ENCODE measurements at places on chromosomes 7 and 10.

GRCh38 chr7:96055717-96056116 lies 266.2 kb downstream of the SLC25A13 start:
- no peak for DNase-seq

- DNase-seq: no peak
These were observed 60.7 kb downstream of the ZMIZ1 start for GRCh38 chr10:79129361-79129997.

DNA sequence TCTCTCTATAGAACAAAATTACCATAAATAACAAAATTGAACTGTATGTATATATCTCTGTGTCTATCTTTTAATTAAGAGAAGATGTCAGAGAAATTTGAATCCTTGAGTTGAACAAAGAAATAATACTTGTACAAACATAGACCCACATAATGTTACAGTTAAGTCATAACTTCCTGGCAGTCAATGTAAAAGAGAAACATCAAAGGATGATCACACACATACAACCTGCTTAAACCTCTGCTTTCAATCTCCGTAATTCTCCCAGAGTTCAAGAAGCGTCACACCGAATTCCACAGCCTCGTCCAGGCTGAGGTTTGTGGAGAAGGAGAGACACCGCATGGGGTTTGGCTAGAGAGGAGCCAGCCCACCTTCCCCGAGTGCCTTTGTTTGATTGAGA lies 40.1 kb upstream of the LRRC4 start:
- no peak for DNase-seq

DNA sequence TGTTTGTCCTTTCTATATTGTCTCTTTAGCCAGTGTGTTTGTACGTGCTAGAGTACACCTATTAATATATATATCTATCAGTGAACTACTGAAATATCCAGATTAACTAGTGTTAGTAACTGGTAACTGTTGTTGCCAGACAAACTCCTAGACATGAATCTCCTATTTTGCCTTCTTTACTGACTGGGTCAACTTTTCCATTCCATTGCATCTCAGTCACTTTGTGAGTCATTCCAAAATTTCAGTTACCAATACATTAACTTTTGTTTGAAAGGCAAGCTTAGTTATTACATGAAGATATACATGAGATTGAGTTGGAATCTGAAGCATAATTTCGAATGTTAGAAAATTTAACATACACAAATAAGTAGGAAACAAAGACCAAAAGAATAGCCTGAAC lies 51.4 kb downstream of the BTAF1 start:
- DNase-seq: no peak

- DNase-seq: no peak
These were observed 957.4 kb upstream of the LRRTM3 start for GRCh38 chr10:65968437-65968836.

DNA sequence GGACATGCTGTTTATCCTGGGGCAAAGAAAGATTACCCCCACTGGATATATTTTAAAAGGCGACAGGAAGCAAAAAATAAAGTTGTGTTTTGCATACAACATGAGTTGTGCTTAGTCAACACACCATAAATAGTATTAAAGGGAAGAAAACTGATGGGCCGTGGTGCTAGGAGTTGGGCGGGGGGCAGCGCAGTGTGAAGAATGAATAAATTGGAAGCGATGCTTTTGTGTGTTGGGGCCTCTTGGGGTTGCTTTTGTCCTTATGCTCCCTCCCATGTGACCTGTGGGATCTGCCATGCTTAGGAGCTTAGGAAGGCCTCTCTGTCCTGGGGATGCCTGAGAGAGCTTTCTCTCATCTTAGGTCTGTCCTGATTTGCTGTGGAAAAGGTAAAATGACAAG lies 35.0 kb upstream of the AGR3 start:
- DNase-seq: no peak

DNA sequence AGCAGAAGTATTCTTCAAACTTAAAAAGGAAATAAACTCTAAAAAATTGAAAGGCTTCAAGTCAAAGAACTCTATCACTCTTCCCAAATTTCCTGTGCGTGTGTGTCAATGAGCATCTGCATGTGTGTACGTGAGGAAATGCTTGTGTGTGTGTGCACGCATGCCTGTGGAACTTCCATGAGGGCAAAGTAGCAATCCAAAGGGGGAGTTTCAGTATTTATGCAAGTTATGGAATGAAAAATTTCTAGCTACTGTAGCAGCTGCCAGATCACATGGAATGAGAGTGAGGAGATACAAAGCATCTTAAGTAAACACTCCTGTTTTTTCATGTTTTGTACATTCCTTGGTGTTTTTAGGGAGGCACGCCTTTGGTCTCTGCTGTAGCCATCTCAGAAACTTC lies 152.6 kb downstream of the RAPGEF5 start:
- no peak for DNase-seq

- DNase-seq: no peak
These were observed 388.2 kb downstream of the NEBL start for GRCh38 chr10:20508921-20509320.

GRCh38 chr10:110858297-110858934 lies 13.3 kb upstream of the PDCD4 start:
- peak; percentile 83 for DNase-seq

- no peak for DNase-seq
These were observed 26.4 kb upstream of the ANKRD1 start for GRCh38 chr10:90947030-90947960.

- peak; percentile 45 for DNase-seq
These were observed 14.0 kb upstream of the SLC18A2 start for GRCh38 chr10:117226813-117227451.

- DNase-seq: no peak
These were observed 91.7 kb downstream of the SLC16A9 start for GRCh38 chr10:59617996-59618395.

DNA sequence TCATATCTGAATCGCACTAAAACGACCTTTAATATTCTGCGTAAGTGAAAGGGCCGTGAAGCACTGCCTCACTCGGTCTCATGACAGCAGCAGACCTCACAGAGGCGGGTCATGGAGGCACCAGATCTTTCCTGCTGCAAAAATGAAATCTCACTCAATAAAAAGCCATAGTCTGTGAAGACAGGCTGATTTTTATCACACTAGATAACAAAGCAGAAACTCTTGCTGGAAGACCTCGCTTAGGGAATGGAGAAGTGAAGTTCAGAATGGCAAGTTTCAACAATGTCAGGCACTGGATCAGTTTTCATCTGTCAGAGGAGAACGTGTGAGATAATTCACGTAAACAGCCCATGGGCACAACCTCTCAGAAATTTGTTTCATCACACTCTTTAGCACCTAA lies 8.0 kb downstream of the SEPHS1 start:
- no peak for DNase-seq

DNA sequence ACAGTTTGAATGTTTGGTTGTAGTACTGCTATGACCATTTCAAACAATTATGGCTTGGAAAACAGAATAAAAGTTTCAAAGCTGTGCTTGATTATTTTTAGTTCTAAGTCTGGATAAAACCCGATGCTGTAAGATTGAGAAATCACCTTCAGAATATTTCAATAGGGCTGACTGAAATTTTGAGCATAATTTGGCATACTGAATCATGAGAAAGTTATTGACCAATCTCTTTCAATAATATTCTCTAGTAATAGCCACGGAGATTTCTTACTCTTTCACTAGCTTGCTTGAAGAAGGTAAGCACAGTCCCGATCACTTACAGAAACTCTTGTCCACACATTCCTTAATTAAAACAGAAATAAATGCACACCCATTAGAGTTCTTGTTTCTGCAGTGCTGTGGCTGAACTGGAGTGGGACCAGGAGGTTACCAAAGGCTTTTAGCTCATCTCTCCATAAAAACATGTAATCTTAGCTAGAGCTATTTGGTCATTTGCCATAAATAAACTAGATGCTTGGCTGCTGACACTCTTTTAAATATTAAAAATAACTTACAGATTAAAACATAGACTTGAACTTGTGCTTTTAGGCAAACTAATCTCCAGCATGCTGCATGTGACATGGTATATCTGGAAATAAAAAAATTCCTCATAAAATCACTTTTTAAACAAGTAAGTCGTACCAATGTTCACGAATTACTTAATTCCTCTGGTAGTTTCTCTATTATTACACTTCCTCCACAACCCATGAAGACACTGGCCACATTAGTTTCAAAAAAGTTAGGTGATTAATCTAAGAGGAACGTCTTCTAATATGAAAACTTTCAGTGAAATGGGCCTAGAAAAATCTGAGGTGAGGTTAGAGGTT lies 97.8 kb downstream of the AGMO start:
- DNase-seq: no peak

GRCh38 chr7:148723846-148724245 lies 25.1 kb downstream of the CUL1 start:
- DNase-seq: no peak

- no peak for DNase-seq
These were observed 26.7 kb downstream of the ABCB5 start for GRCh38 chr7:20642166-20642565.
